ENCODE measurements at places on chromosomes 2 and 18.

GRCh38 chr2:38797250-38797676 is 19.3 kb downstream of the GEMIN6 start:
- no peak for DNase-seq

GRCh38 chr2:67684991-67685390 is 287.9 kb downstream of the ETAA1 start:
- no peak for DNase-seq

GRCh38 chr2:10287761-10288160 is 14.9 kb upstream of the HPCAL1 start:
- no peak for DNase-seq

DNA sequence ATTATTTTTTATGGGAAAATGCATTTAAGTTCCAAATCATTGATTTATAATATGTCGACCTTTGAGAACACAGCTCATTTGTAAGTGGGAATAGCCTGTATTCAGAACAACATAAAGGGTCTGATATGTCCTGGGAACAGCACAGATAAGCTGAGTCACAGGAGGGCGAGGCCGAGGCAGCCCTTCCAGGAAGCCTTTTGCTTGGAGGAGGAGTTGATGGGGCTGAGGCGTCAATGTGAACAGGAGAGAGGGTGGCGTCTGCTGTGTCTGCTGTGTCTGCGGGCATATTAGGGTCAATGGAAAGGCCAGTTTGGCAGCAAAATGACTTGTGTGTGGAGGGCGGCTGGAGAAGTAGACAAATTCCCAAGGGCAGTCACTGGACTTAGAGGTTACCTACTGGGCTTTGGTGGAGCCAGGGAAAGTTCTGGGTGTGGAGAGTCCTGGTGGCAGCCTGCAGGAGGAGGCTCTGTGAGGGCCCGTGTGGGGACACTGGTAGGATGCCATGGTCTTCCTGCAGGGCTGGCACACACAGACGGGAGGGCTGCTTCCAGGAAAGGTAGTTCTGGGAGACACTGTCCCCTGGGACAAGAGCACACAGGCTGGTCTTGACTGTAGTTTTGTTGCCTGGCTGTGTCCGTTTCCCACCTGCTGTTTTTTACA is 128.1 kb downstream of the GLI2 start:
- DNase-seq: no peak
